ENCODE measurements at places on chromosomes 16 and 17.

DNA sequence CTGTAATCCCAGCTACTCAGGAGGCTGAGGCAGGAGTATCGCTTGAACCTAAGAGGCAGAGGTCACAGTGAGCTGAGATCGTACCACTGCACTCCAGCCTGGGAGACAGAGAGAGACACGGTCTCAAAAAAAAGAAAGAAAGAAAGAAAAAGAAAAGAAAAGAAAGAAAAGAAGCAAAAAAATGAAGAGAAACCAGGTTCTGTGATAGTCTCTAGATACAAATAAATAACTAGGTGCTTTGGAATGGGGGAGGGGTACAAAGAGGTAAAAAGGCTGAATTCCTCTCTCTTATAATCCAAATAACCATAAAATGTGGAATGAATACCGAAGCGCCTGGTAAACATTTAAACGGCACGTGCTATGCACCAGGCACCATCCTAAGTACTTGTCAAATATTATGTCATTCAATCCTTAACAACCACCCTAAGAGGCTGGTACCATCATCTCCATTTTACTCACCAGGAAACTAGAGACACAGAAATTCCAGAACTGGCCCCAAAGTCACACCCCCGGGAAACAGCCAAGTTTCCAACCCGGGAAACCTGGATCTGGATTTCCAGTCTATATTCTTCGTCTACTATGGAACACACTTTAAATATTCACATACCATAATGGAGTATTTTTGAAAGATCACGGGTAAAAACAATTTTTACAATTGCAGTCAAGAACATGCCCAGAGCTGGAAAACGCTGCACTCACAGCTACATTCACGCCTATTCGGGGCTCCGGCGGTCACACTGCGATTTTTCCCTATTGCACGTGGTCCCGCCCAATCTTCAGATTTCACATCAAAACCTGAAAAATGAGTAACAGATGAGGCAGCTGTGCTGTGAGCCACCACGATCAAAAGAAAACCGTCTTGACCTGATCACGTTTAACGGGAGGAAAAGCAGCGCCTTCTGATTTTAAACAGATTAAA lies 10.5 kb downstream of the NXN start:
- no peak for DNase-seq

DNA sequence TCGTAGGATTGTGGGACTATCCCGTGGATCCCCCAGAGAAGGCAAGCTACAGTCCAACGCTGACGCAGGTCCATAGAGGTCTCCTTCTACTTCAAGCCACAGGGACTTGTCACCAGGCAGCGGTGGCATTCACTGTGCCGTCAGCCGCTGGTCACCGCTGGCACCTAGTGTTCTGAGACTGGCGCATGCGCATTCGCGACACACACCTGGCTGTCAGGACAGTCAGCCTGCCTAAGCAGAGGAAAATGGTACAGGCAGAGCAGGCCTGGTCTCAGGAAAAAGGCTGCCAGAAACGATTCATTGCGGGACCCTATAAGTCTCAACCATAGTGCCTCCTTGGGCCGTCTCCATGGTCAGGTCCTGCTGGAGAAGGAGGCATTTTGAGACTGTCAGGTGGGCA lies 138.0 kb upstream of the WSB1 start:
- no peak for DNase-seq

DNA sequence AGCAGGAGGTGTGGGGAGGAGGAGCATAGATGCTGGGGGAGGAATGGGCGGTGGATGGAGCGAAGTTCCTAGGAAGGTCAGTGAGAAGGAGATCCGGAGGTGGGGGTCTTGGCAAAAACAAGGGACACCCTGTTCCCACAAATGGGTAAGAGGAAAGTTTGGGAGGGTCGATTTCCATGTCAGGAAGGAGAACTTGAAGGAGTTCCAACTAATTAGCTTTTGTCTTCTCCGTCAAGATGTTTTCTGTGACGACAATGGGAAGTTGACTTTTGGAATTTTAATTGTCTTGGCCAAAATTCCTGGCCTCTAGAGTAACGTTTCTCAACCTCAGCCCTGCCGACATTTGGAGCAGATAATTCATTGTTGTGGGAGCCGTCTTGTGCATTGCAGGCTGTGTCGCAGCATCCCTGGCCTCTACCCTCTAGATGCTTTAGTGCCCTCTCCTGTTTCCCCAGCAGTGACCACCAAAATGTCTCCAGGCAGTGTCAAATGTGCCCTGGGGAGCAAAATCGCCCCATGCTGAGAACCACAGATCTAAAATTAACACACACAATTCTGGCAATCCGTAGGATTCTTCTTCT lies 97.1 kb downstream of the PITPNC1 start:
- DNase-seq, result peak; percentile 14

DNA sequence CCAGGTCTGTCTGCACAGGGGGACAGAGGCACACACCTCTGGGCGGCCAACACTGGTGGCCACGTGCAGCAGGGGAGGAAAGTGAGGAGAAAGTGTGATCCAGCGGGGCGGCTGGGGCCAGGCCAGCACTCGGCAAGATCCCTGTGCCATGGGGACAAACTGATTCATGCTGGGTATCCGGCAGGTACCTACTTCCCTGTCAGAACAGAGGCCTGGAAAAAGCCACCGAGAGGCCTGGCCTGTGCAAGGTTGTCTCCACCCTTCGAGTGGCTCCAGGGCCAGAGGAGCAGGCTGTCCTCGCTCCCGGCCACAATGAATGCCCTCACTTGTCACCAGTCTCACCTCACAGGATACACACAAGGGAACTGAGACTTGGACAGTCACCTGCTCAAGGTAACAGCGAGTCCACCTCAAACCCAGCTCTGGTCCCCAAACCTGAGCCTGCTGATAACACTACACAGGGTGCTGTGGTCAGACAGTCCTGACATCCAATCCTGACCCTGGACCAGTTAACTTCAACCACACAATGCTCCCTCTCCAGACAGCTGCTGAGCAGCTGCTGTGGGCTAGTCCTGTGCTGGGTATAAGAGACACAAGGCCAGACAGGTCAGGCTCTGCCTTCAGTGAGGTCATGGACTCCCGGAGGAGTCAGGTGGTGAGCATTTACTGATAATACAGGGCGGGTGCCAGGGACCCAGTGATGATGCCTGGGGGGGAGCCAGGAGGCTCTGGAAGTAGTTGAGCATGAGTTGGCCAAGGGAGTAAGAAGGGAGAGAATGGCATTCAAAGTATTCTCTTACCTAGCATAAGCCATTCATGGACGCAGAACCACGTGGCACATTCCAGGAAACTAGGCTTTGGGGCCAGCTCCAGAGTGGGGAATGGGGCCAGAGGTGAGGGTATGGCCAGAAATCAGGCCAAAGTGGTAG lies 53.0 kb downstream of the VAC14 start:
- no peak for DNase-seq

DNA sequence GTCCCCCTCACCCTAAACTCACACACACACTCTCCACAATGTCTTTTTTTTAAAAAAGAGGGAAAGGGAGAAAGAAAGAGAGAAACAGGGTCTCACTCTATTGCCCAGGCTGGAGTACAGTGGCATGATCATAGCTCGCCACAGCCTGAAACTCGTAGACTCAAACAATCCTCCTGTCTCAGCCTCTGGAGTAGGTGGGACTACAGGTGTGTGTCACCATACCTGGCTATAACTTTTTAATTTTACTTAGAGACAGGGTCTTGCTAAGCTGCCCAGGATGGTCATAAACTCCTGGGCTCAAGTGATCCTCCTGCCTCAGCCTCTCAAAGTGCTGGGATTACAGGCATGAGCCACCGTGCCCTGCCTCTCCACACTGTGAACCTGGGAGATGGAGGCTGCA lies 24.9 kb downstream of the LITAF start:
- DNase-seq, result no peak

DNA sequence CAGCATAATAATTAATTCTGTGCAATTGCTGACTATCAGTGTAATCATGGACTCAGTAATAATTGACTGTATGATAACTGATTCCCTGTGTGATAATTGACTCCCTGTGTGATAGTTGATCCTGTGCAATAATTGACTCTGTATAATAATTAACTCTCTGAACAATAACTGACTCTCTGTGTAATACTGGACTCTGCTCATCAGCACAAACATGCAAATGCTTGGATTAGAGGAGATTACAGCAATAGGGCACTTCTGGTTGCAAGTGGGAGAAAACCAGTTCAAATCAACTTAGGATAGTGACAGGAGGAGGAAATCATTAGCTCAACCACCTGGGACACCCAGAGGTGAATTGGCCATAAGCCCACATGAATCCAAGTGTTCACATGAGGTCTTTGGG lies 582.1 kb downstream of the RBFOX1 start:
- no peak for DNase-seq

Data from mesenteric fat pad (tissue), 1 donor.